ENCODE measurements at places on chromosomes 3 and 15. TPM values are rescaled to one million over a fixed set of nuclear protein-coding genes. Genes with fewer than 3 reads are reported as not detected.
A peak's percentile ranks its signal among the peaks of the same experiment; 100 is the strongest.

DNA sequence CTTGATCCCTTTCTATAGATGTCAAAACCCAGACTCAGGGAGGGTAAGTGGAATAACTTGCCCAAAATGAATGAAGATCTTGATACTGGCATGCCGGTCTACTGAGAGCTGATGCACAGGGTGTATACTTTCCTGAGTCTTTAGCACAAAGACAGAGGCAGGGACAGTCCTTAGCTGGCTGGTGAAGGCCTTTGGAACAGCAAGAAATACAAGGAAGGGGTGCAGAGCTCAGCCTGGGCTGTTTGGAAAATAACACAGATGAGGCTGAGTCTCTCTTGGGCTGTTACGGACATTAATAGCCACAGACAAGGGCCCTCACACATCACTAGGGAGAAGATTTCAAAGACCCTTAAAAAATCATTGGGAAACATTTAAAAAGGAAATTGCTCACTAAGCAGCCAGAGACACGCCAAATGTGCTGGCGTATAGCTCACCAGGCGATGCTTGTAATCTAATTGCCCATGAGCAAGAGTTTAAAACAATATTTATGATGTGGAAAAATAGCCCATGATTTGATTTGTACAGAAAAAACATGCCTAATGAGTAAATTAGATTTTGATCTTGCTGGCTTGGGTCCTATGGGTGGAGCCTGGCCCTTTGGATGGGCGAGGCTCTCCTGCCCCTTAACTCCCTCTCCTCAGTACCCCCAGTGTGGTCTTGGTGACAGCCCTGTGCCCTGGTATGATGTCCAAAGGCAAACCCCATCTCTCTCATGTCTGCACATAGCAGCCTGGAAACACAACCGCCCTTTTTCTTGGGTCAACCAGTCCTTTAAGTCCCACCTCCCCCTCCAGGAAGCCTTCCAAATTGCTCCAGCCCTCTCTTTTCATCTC is 81.8 kb upstream of the MRPS22 start:
- DNase-seq, result no peak

DNA sequence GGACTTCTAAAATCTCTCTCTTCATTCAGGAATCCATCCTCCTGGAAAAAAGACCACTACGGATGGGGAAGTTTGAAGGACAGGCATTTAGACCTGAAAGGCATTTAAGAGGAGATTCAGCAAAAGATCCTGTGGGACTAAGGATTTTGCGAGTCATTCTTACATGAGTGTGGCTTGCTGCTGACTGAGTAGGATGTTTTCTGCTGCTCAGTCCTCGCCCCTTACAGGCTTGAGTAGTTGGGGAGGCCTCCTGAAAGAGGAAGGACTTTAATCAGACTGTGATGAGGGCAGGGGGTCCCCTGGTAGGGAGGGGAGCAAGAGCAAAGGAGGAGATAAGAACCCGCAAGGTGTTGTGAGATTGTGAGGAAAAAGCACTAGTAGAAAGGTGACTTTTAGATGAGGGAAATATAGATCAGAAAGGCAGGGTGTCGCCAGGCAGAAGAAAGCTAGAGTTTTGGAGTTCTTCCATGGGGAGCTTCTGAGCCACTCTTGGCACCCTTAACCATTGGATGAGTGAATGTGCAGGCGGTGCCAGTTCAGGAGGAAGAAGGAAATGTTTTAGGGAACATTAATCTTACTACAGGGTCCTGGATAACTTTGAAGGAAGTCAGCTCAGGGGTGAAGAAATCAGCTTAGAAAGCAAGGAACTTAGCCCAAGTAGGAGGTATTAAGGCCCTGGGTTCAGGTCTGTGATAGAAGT is 171.1 kb downstream of the RORA start:
- no peak for DNase-seq

The FBN1 gene
- polyA plus RNA-seq, result 215 TPM

The CHDH gene
- polyA plus RNA-seq, result 0.97 TPM

The WDR93 gene
- polyA plus RNA-seq, result 0.07 TPM

GRCh38 chr3:34016925-34017587 is 218.6 kb downstream of the PDCD6IP start:
- DNase-seq, result no peak

The XCR1 gene
- polyA plus RNA-seq, result 0.35 TPM

DNA sequence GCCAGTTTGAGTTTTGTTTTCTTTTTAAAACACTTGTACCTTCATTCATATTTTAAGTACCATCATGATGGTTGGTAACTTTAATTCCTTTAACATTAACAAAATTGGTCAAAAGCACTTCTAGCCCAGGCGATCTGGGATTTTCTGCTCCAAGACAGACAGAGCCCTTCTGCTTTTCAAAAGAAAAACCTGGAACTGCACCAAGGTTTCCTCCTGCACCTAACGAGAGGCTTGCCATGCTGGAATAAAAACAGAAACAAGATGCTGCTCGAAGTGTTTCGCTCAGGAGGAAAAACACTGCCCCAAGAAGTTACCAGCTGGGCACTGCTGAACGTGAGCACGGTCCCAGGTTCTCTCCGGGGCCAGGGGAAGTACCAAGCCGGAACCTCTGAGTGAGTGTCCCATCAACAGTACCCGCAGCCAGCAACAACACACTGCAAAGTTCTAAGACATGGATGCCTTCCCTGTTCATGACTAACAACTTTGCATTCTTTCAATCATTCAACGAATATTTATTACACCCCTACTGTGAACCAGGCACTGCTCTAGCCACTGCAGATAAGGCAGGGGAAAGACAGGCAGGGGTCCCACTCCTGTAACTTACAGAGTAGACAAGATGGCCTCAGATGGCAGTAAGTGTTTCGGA is 98.8 kb downstream of the XXYLT1 start:
- DNase-seq, result peak; percentile 20
